CD8-positive, alpha-beta T cell (primary cell): ENCODE measurements at places on chromosomes 2 and 18. TPM values are rescaled to one million over a fixed set of nuclear protein-coding genes. Genes with fewer than 3 reads are reported as not detected.

Gene CDH2
- total RNA-seq, result not detected

Gene IL18RAP
- 10.8 TPM for total RNA-seq

Gene BBS5
- 2.7 TPM for total RNA-seq

Gene RGPD4
- 0.30 TPM for total RNA-seq

Gene LOXL3
- total RNA-seq, result not detected

Gene SRD5A2
- not detected for total RNA-seq

DNA sequence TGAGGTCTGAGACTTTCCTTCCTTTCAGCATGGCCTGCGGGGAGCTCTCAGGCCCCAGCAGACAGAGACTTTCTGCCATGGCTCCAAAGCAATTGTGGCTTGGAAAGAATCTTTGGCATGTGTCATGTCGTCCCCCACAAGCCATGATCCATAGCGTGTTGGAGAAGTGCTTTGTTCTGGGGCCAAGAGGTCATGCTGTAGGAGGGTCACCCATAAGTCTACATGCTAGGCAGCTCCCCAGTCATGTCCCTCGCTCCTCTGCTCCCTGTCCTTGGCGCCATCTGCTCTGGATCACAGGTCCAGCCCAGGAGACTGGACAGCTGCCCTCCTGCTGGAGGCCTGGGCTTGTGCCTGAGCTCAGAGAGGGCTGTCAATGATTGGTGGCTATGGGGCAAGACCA lies 78.8 kb upstream of the LCLAT1 start:
- DNase-seq, result no peak

DNA sequence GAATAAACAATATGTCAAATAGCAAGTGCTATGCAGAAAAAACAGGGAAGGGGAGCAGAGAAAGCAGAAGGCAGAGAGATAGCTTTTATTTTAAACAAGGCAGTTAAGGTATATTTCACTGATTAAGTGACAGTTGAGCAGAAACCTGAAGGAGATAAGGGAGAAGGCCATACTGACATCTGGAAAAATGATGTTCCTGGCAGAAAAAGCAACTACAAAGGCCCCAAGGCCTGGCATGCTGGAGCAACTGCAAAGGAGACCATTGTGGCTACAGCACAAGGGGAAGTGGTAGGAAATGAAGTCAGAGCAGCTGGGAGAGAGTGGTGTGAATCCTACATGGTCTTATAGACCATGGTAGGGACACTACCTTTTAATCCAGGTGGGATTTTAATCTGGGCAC lies 8.9 kb upstream of the PCBP1 start:
- no peak for DNase-seq

DNA sequence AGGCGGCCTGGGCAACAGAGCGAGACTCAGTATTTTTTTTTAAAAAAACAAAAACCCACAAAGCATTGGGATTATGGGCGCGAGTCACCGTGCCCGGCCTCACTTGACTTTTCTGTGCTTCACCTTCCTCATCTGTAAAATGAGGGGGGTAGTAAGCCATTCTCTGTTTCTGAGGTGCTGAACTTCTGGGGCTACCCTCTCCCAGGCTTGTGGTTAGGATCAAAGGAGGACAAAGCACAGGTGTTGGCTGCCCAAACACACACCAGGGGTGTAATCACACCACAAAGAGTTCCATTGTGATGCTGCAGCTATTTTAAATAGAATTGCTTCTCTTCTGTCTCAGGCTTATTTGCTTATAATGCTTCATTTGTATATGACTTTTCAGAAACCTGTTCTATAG lies 35.8 kb upstream of the INHBB start:
- no peak for DNase-seq

GRCh38 chr2:13581471-13581870 lies 864.7 kb downstream of the TRIB2 start:
- DNase-seq, result no peak

GRCh38 chr18:75544496-75544895 lies 117.0 kb upstream of the SMIM21 start:
- no peak for DNase-seq

DNA sequence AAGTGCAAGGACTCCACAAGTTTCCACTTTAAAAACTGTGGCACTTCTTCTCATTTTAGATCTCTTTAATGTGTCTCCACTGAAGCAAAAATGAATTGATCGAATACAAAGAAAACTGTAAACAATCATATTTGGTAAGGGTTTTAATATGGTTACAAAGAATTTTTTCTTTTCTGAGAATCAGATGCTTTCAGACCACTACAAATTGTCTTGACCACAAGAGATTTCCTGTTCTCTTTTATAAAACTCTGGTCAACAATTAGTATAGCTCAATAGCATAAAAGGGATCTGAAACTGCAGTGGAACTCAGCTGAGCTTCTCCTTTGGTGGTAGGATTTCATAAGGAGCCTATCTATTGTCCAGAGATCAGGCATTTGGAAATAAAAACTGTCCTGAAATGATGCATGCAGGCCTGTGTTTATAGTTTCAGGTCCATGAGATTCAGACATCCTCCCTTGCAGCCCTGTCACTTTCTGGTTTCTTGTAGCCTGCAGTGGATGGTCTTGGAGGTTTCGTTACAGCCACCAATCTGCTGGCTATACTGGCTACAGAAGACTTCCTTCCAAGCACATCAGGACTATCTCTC lies 120.0 kb downstream of the DOCK10 start:
- DNase-seq, result no peak

DNA sequence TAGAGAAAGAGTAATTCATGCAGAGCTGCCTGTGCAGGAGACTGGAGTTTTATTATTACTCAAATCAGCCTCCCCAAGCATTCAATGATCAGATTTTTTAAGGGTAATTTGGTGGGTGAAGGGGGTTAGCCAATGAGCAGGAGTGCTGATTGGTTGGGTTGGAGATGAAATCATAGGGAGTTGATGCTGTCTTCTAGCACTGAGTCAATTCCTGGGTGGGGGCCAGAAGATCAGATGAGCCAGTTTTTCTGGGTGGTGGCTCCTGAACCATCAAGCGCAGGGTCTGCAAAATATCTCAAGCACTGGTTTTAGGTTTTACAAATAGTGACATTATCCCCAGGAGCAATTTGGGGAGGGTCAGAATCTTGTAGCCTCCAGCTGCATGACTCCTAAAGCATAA lies 312.8 kb upstream of the THSD7B start:
- DNase-seq, result no peak

- DNase-seq, result no peak
Observed at GRCh38 chr2:44933434-44933951, 8.0 kb upstream of the SIX3 start.

DNA sequence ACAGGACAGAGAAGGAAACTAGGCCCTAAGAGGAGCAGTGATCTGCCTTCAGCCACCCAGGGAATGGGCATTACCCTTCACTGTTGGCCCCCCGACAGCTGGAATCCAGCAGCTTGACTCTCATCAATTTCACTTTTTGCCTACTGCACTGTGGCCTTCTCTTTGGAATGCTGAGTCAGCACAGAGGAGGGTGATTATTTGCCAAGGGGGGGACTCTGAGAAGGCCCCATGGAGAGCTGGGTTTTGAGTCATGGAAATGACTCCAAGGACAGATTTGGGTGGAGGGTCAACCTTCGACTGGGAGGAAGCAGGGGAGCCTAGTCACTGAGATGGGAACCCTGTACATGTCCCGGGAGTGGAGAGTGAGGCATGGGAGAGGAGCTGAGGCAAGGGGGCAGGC lies 38.1 kb upstream of the NTSR2 start:
- no peak for DNase-seq

DNA sequence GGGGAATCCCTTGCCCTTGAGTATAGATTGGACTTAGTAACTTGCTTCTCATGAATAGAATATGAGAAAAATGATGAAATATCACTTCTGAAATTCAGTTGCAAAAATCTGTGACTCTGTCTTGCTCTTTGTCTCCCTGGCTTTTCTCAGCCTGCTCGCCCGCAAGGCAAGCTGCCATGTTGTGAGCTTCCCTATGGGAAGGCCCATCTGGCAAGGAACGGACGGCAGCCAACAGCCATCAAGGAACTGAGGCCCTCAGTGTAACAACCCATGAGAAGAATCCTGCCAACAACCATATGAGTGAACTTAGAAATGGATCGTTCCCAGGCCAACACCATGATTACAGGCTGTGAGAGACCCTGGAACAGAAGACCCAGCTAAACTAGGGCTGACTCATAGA lies 58.4 kb upstream of the PGAP1 start:
- DNase-seq, result no peak

GRCh38 chr2:41187376-41188122 lies 735.7 kb upstream of the SLC8A1 start:
- no peak for DNase-seq

DNA sequence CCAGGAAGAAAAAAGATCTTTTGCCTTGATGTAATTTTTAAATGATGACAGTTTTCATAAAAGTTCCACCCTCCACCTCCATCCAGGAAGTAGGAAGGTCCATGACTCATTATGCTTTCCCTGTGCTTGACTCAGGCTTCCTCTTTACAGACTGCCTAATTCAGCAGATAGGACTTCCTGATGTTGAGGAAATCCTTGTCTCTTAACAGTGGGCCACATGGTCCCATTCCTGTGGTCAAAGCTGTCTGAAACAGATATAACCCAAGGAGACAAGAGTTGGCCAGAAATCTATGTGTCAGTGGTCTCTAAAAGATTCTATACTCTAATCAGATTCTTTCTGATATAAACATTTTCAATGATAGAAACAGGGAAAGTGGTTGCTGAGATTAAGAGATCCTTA lies 119.1 kb downstream of the BAZ2B start:
- no peak for DNase-seq

GRCh38 chr18:63205791-63206252 lies 113.7 kb downstream of the BCL2 start:
- DNase-seq, result no peak

DNA sequence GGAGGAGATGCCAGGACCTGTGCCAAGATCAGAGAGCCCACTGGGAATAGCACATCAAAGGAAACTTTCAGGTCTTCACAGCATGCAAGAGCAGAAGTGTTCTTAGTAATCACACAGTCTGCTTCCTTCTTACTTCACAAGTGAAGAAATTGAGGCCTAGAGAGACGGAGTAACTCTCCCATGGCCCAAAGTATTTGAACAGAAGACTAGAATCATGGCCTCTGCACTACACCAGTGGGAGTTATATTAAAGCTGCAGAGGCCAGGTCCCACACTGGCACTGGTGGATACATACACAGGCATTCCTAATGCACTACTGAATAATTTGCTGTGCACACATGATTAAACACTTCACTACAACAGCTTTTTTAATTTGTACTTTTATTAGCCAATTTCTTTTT lies 107.6 kb upstream of the RMP24 start:
- no peak for DNase-seq

GRCh38 chr2:46979571-46979979 lies 64.0 kb upstream of the MCFD2 start:
- no peak for DNase-seq

DNA sequence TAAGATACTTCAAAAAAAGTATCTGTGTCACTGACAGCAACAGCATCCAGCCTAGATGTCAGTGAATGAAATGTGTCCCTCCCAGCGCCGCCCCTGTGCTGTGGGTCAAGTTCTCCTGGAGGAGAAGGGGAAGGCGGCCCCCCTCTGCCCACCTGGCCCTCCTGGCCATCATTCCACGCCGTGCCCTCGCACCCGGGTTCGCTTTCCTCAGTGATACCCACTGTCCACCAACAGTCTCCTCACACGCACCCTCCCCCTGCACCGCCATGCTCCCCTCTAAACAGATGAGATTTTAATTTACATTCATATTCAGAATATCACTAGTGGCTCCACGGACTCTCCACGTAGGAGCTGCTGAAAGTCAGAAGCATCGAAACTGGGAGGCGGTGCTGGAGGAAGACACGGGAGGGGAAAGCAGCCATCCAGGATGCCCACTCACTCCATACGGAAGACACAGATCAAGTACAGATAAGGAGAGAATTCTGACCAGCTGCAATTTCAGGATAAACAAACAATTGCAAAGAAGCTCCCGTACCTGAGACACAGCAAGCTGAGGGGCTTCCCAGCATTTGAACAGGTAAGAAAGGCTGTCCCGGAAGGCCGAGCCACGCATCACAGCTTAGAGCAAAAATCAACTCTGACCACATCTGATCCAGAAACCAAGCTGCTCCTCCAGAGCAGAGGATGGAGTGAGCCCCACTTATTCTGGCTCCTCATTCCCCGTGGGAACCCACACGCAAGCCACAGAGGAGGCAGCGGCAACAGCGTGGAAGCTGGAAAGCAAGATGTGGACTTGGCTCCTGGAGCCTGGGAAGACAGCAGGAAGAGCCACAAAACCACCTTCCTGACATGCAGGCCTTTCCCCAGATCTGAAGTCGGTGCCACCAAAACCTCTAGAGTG lies 49.7 kb downstream of the PXDN start:
- no peak for DNase-seq

DNA sequence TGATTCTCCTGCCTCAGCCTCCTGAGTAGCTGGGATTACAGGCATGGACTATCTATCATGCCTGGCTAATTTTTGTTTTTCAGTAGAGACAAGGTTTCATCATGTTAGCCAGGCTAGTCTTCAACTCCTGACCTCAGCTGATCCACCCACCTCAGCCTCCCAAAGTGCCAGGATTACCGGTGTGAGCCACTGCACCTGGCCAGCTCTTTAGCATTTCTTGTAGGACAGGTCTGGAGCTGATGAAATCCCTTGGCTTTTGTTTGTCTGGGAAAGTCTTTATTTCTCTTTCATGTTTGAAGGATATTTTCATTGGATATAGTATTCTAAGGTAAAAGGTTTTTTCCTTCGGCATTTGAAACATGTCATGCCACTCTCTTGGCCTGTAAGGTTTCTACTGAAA lies 20.2 kb downstream of the VPS54 start:
- DNase-seq, result no peak

GRCh38 chr2:53545604-53546003 lies 222.0 kb upstream of the CHAC2 start:
- DNase-seq, result no peak

- no peak for DNase-seq
Observed at GRCh38 chr2:8669157-8669817, 12.6 kb upstream of the ID2 start.

DNA sequence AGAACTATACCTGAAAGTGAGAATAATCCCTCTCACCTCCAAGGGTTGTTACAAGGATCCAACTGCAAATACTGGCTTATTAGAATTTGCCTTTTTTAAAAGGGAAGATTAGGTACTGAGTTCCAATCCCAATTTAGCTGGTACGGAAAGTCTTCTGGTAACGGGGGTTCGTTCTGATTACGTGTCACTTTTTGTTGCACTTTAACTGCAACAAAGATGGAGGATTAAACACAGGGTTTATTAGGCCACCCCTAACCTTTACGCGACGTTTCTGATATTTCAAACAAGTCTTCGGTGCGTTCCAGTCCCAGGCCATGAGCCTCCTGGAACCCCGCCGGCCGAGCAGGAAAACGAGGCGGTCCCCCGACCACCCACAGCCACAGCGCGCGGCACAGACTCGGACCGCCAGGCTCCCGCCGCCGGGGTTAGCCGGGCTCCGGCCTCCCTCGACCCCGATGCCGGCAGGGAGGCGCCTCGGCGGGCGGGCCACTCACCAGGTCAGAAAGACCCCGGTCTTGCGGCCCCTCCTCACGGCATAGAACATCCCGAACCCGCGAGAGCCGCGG lies 411 bp downstream of the RNASEH1 start:
- DNase-seq, result no peak
